Activated CD4-positive, alpha-beta T cell treated with anti-CD3 and anti-CD28 coated beads, Interleukin-2, amount 10 ng/mL, durations not matched to agents 7 days and 5 days (primary cell): ENCODE measurements at places on chromosomes 16 and 17.

- peak overlapping the region; percentile 98 for H3K27ac ChIP-seq
- peaks cover 60% of the 10 kb centered on the region for H3K36me3 ChIP-seq
- DNase-seq, result no peak
- H3K4me3 ChIP-seq, result peak overlapping the region; percentile 85
- H3K4me1 ChIP-seq, result peaks cover 60% of the 10 kb centered on the region
Observed at GRCh38 chr16:88702371-88703210, 3.6 kb downstream of the RNF166 start.

GRCh38 chr17:35373534-35373983, at the start of gene SLFN11:
SLFN11 (minus strand) TSS chr17:35373621; CDS start chr17:35363807, 9,814 bp downstream.
- H3K27ac ChIP-seq, result peak within 1 kb of the TSS; percentile 96
- H3K27me3 ChIP-seq, result peaks cover 14% of the 10 kb centered on the region
- H3K4me3 ChIP-seq, result peak within 1 kb of the TSS; percentile 89

GRCh38 chr17:42041619-42042018, 8.8 kb downstream of the C17orf113 start:
- H3K4me1 ChIP-seq, result no peaks in the 10 kb centered on the region
- no peak overlapping the region for H3K4me3 ChIP-seq
- no peak for DNase-seq

- H3K27me3 ChIP-seq, result peaks cover 20% of the 10 kb centered on the region
- H3K4me3 ChIP-seq, result no peak overlapping the region
- DNase-seq, result no peak
- H3K36me3 ChIP-seq, result no peaks in the 10 kb centered on the region
Observed at GRCh38 chr17:37797206-37797605, 52.3 kb upstream of the HNF1B start.

- DNase-seq, result no peak
- no peaks in the 10 kb centered on the region for H3K4me1 ChIP-seq
- no peak overlapping the region for H3K27ac ChIP-seq
Observed at GRCh38 chr16:85601730-85602401, 11.3 kb upstream of the GSE1 start.

- no peak overlapping the region for H3K27ac ChIP-seq
- no peak overlapping the region for H3K4me3 ChIP-seq
- peaks cover 38% of the 10 kb centered on the region for H3K4me1 ChIP-seq
- H3K36me3 ChIP-seq, result peaks cover 3% of the 10 kb centered on the region
- DNase-seq, result no peak
- H3K27me3 ChIP-seq, result peaks cover 6% of the 10 kb centered on the region
Observed at GRCh38 chr17:67256075-67256732, 11.2 kb upstream of the HELZ start.

- H3K4me3 ChIP-seq, result no peak overlapping the region
- no peaks in the 10 kb centered on the region for H3K27me3 ChIP-seq
- no peak for DNase-seq
- peaks cover 15% of the 10 kb centered on the region for H3K36me3 ChIP-seq
- no peak overlapping the region for H3K27ac ChIP-seq
Observed at GRCh38 chr17:17084941-17085340, 42.7 kb downstream of the MPRIP start.

- peaks cover 27% of the 10 kb centered on the region for H3K36me3 ChIP-seq
- DNase-seq, result no peak
- no peak overlapping the region for H3K4me3 ChIP-seq
- H3K27me3 ChIP-seq, result no peaks in the 10 kb centered on the region
- peak overlapping the region; percentile 72 for H3K27ac ChIP-seq
Observed at GRCh38 chr16:30882429-30883310, 11.2 kb downstream of the BCL7C start.

DNA sequence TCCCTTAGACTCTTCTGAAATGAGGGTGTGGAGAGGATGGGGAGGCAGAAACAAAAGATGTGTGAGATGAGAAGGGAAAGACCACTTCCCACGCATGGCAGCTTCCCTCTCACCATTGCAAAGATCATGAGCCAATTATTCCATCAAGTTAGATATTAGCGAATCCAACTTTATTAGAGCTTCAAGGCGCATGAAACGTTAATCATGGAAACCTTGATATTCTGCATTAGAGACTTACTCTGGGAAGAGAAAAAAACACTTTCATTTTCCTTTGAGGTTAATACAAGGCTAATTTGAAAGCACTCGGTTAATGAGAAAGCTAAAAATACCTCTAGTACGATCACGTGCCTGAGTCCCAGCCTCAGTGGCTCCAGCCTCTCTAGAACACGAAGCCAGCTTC, 220.6 kb upstream of the RPL38 start:
- no peak overlapping the region for H3K27ac ChIP-seq
- H3K4me1 ChIP-seq, result peaks cover 11% of the 10 kb centered on the region
- DNase-seq, result no peak
- H3K27me3 ChIP-seq, result peaks cover 4% of the 10 kb centered on the region

- no peak overlapping the region for H3K4me3 ChIP-seq
- DNase-seq, result no peak
- no peaks in the 10 kb centered on the region for H3K4me1 ChIP-seq
Observed at GRCh38 chr16:53998024-53998810, 288.4 kb downstream of the IRX3 start.

GRCh38 chr16:4390266-4391260, 18.9 kb downstream of the VASN start:
- H3K27me3 ChIP-seq, result no peaks in the 10 kb centered on the region
- peak overlapping the region; percentile 46 for H3K27ac ChIP-seq
- H3K36me3 ChIP-seq, result peaks cover 18% of the 10 kb centered on the region
- no peaks in the 10 kb centered on the region for H3K4me1 ChIP-seq

DNA sequence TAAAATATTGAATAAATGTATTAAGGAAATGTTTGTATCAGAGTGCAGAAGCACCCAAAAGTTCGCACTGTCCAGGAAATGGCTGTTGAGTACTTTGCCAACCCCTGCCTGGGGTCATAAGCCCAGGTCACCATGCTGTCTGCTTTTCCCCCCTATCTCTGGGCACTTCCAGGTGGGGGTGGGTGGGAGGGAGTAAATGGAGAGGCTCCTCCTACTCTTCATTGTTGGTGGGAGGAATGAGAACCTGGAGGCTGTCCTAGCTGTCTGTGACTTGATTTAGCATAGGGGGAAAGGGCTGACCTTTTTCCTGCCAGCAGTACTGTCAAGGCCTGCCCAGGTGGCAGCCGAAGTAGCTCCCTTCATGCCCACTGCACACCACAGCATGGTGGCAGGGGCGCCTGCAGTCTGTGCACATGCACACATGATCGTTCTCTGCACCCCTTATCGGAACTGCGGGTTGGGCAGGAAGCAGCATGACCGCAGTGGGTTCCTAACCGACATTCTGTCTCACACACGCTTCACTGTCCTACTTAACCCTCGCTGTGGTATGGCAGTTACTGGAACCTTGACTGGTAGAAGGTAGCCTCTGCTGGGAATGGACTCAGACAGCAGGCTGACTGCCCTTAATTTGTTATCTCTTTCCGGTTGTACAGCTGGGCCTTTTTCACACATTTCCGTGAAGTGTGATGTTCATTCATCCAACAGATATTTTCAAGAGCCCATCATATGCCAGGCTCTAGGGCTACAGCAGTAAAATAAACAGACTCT, 41.5 kb downstream of the LDHD start:
- H3K27ac ChIP-seq, result peak overlapping the region; percentile 87
- peak; percentile 89 for DNase-seq
- H3K4me1 ChIP-seq, result peaks cover 63% of the 10 kb centered on the region
- peak overlapping the region; percentile 35 for H3K4me3 ChIP-seq

GRCh38 chr16:68274441-68274840, 10.1 kb downstream of the SLC7A6 start:
- H3K4me3 ChIP-seq, result no peak overlapping the region
- peak overlapping the region; percentile 94 for H3K27ac ChIP-seq
- H3K36me3 ChIP-seq, result peaks cover 64% of the 10 kb centered on the region
- peaks cover 74% of the 10 kb centered on the region for H3K4me1 ChIP-seq
- no peak for DNase-seq

DNA sequence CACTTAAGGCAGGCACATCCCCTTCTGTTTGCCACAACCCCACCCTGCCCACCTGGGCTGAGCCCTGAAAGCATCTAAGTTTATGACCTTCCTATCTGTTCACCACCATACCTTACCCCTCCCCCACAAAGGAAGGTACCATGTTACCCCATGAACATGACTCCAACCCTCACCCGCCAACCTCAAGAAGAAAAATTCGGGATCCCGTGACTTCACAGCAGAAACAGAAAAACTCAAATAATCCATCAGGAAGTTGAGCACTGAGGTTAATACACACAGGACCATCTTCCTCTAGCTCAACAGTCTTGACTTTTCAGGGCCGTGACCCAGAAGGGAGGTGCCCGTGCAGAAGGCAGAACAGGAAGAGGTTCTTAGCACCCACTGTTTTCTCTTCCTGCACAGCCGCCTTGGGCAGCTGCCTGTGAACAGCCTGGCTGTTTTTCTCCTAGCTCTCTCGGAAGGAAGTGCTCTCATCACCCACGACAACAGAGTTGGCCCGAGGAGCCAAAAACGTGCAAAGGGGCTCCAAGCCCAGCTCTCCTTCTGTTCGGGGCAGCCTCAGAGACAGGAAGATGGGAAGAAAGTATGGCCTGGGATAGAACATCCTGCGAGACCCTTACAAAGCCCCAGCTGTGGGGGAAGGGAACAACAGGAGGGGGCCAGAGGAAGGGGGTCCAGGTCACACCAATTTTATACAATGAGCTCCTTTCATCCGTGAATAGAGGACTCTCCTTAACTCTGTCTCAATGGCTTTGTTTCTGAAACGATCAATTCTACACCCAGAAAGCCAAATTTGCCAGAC, 101.1 kb downstream of the XYLT1 start:
- H3K27me3 ChIP-seq, result no peaks in the 10 kb centered on the region
- H3K27ac ChIP-seq, result peak overlapping the region; percentile 99
- peak; percentile 87 for DNase-seq
- H3K4me1 ChIP-seq, result peaks cover 93% of the 10 kb centered on the region
- peaks cover 63% of the 10 kb centered on the region for H3K36me3 ChIP-seq

- H3K27me3 ChIP-seq, result no peaks in the 10 kb centered on the region
- no peak for DNase-seq
- H3K36me3 ChIP-seq, result no peaks in the 10 kb centered on the region
- no peak overlapping the region for H3K27ac ChIP-seq
- peaks cover 2% of the 10 kb centered on the region for H3K4me1 ChIP-seq
- no peak overlapping the region for H3K4me3 ChIP-seq
Observed at GRCh38 chr17:17508646-17509591, 12.7 kb upstream of the RASD1 start.

- no peaks in the 10 kb centered on the region for H3K36me3 ChIP-seq
- no peak for DNase-seq
- peaks cover 7% of the 10 kb centered on the region for H3K27me3 ChIP-seq
Observed at GRCh38 chr17:51500454-51500853, 240.1 kb downstream of the UTP18 start.

DNA sequence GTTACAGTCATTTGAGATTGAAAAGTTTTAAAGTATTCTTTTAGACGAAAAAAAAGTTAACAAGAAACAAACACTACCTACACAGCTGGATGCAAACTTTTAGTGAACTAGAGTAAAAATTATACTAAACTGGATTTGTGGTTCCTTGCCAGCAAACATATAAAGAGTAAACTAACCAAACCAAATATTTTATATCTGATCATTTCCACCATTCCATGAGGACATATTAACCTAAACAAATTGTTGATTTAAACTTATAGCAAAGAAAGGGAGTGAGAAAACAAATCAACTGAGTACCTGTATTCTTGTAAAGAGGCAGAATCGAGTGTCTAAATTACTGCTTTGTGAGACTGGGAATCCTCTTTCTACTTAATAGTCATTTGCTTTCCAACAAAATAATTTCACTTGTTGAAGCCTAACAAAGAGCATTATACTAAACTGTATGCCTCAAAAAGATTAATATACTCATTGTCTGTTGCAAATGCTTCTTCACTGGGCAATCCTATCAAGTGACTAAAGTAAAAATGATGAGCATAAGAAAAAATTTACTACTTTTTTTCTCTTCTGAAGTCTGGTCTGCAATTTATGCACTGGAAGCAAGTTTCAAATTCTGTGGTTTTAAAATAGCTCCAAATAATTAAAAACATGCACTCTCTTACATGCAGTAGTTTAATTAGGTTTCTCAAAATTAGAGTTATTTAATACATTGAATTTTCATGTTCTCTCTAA, 37.5 kb downstream of the AKAP10 start:
- peaks cover 57% of the 10 kb centered on the region for H3K36me3 ChIP-seq
- H3K27me3 ChIP-seq, result no peaks in the 10 kb centered on the region
- DNase-seq, result no peak
- no peak overlapping the region for H3K27ac ChIP-seq
- H3K4me3 ChIP-seq, result no peak overlapping the region

DNA sequence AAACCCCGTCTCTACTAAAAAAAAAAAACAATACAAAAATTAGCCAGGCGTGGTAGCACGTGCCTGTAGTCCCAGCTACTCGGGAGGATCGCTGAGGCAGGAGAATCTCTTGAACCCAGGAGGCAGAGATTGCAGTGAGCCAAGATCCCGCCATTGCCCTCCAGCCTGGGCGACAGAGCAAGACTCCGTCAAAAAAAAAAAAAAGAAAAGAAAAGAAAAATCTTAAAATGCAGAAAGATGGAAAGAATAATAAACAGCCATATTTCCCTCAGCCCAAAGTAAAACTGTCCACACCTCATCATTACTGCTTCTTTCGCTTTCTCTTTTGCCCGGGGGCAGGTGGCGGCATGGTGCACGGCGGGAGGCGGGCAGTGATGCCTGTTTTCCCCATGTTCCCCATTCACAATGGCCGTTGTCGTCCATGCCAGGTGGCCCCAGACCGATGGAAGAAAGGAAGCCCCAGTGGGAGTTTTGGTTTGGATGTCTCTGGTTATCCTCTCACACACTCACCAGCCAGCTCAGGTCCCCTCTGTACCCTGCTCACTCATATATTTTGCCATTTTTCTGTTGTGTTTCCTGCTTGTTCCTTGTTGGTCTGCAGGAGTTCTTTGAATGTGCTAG, 37.0 kb upstream of the PEMT start:
- peaks cover 2% of the 10 kb centered on the region for H3K36me3 ChIP-seq
- H3K4me3 ChIP-seq, result peak overlapping the region; percentile 80
- peak overlapping the region; percentile 95 for H3K27ac ChIP-seq
- H3K27me3 ChIP-seq, result no peaks in the 10 kb centered on the region
- DNase-seq, result peak; percentile 59

DNA sequence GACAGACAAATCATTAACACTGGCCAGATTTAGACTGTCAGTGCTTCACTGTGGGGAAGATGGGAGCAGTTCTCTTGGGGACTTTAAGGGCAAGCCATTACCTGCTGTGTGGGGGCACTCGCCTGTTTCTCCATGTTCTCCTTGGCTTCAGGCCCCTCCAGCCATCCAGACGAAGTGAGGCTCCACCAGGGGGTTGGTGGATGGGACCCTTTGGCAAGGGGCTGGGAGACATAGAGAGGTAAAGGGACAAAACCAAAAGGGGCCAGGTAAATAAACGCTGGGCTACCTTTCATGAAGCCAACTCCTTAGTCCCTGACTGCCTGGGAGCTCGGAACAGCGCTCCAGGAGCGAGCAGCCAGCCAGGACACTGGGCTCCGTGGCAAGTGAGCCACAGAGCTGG, 14.0 kb downstream of the TBX4 start:
- H3K27ac ChIP-seq, result no peak overlapping the region
- peaks cover 28% of the 10 kb centered on the region for H3K27me3 ChIP-seq
- H3K4me1 ChIP-seq, result peaks cover 13% of the 10 kb centered on the region
- DNase-seq, result no peak
- no peaks in the 10 kb centered on the region for H3K36me3 ChIP-seq
